ENCODE measurements at places on chromosomes 5 and 9.

GRCh38 chr9:32723789-32724325, 59.5 kb upstream of the TMEM215 start:
- DNase-seq: no peak

DNA sequence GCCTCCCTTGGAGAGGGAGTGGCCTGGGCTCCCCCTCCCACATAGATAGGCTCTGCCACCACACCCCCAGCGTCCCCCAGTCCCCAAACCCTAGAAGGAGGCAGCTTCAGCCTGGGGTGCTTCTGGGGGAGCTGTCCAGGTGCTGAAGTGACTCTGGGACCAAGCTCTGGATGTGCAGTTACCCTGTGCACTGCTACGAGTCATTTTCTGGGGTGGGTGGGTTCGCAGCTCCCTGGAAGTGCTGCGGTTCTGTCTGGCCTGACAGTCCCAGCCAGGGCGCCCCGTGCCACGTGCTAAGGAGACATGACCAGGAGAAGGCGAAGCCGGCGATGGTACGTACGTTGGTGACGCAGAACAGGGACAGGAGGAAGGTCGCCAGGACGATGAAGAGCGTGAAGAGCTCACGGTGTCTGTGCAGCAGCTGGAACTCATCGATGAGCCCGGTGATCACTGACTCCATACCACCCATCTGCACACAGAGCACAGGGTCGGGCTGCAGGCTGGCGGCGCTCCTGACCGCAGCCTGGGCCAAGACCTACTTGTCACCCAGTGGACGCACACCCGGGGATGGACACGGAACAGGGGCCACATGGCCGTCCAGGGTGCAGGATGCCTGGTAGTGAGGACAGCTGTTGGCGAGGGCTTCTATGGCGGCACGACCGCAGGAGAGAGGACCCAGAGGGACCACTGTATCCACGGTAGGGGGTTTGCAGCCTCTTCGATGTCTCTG, 35.7 kb downstream of the SLC6A3 start:
- no peak for DNase-seq

DNA sequence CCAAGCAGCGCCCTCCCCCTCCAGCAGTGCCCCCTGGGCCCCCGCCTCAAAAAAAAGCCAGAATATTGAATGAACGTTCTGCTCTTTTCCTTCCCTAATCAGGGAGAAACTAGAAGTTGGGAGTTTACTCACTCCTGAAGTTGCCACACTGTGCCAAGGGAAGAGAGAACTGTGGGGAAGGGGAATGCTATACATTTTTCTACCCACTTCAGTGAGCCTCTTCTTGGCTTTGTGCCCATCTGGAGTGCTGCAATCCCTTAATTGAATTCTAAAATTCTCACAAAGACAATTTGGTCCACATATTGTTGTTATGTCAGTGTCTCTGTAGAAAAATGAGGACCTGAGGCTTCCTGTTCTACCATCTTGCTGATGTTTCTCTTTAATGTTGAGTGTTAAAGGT, 443.7 kb downstream of the DIRAS2 start:
- no peak for DNase-seq

DNA sequence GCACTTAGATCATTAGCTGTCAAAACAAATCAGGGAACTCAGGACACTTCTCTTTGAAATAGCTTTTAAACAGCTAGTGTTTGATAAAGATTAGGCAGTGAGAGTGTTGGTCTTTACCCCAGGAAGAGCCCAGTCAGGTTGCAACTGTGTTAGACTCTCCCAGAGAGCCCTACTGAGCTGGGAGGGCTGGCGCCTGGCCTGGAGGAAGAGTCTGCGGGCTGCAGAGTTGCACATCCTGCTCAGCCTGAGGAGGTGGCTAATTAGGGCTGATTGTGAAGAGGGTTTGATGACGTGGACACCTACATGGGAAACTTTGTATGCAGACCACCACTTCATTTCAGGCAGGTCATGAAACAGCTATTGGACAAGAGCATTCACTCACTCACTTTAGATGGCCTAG, 112.0 kb downstream of the TMEM174 start:
- no peak for DNase-seq

GRCh38 chr5:67059744-67060490, 136.7 kb downstream of the CD180 start:
- no peak for DNase-seq

GRCh38 chr9:134863306-134863902, 17.2 kb upstream of the FCN2 start:
- no peak for DNase-seq

DNA sequence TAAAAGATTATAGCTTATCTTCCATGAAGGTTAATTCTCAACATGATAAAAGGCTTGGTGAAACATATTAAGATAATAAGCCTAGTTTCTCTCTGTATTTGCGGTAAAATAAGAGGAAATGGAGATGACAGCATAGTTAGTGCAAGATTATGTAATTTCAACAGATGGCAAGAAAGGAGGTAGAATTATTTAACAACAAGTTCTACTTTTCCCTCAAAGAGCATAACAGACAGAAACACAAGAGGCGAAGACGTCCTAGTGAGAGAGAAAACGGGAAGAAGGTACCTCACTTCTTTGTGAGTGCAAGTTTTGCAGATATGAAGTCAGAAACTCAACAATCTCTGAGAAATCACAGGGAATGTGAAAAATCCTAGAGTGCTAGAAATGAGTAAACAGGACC, 144.8 kb upstream of the ADCY2 start:
- DNase-seq: no peak

GRCh38 chr5:61100437-61100836, 61.8 kb downstream of the SMIM15 start:
- no peak for DNase-seq

DNA sequence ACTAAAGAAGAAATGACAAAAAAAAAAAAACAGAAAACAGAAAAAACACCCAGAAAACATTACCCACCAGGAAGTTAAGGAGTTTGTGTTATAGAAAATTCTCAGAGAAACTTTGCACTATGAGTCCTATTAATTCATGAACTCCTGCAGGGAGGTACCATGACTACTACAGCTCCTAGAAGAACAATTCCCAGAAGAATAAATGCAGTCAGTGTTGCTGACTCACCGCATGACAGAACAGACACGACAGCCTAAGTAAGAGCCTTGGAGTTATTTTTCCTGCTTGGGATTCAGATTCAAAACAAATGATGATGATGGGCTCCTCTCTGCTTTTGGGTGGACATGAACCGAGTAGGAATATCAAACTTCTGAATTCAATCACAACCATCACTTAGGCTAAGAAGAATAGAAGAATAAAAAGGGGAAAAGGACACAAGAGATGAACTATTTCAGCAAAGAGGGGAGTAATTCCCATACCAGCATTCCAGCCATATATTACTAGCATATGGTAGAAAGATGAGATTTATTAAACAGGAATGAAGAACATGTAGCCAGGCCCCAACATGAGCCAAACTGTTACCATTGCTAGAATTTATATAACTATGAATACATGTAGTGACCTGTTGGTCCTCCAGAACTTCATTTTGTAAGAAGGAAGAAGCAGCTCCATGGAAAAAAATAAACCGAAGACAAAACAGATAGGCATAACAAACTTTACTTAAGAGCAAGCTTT, 209.6 kb upstream of the PDE4D start:
- no peak for DNase-seq

GRCh38 chr5:156981481-156981880, 18.5 kb upstream of the TIMD4 start:
- no peak for DNase-seq

DNA sequence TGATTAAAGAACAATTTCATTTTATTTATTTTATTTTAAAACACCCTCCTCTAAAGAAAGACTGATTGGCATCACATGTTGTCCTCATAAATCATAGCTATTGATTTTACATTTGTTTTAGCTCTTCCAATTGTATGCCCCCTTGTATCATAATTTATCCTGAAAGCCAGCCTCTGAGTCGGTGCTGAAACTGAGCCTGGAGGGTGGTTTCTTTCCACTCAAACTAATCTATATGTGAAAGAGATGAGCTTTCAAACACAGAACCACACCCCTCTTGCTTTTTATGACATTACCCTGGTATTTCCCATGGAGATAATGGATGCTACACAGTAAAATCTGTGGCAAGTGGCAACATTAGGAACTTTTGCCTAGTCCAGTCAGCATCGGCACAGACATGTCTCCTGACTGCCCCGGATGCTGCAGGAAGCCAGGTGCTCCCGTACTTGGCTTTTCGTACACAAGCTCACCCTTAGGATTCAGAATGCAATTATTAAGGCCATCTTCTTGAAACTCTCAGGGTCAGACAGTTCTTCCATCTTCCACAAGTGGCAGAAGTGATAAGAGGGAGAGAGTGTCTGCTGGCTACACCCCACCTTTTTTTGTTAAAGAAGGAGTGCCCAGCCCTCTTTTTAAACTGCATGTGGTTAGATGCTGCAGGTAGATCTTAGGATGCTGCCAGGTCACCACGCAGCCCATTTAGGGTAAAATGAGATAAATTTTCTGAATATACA, 91.1 kb downstream of the SNCAIP start:
- DNase-seq: no peak

DNA sequence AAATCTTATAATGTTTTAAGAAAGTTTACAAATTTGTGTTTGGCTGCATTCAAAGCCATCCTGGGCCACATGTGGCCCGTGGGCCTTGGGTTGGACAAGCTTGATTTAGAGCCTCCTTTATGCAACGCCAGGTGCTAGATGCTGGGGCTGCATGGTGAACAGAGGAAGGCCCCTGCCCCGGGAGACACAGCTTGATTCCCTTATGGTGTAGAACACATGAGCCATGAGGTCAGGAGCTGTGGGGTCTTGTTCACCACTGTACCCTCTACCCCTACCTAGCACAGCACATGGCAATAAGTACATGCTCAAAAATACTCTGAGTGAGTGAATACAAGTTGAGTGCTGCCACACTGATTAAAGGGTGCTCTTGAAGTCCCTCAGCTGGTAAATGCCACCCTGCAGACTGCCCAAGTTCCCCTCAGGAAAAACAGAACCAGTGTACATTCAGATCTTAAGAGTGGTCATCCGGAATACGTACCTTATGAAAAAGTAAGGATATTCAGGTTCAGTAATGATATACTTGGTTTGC, 71.9 kb downstream of the ARRDC3 start:
- DNase-seq: no peak

GRCh38 chr9:22274477-22274876, 172.1 kb upstream of the DMRTA1 start:
- DNase-seq: no peak

GRCh38 chr9:99818500-99818899, 3.2 kb upstream of the NR4A3 start:
- DNase-seq: no peak

- no peak for DNase-seq
Observed at GRCh38 chr5:76069061-76069735, 14.0 kb upstream of the SV2C start.

DNA sequence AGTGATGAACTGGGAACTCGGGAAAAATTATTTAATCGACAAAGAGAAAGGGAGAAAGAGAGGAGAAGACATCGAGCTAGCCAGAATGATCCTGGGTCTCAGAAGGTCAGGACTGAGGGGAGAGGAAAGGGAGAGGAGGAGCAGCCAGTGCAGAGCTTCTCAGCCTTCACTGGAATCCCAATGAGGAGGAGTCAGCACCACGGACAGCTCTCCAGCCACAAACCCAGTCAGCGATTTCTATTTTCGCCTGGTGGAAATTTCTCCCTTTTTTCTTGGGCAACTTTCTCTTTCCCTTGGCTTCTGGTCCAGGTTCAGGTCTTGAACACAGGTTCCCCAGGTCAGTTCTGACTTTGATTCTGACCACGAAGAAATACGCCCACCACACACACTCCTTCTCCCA, 1.6 kb upstream of the BRINP1 start:
- no peak for DNase-seq

DNA sequence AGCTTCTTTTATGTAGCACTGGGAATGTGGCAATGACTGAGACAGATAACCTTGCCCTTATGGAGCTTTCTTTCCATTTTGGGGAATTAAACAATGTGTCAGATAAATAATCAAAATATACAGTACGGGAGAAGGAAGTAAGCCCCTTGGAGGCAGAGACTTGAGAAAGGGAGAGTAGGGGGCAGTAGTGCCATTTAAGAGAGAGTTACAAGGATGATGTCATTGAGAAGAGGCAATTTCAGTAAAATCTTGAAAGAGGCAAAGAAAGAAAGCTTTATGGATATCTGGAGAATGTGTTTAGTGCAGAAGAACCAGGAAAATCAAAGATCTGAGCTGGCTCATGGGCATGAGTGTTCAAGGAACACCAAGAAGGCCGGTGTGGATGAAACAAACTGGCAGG, 77.3 kb downstream of the KCTD16 start:
- no peak for DNase-seq

GRCh38 chr5:67199859-67200258, 3.3 kb upstream of the CD180 start:
- DNase-seq: no peak

DNA sequence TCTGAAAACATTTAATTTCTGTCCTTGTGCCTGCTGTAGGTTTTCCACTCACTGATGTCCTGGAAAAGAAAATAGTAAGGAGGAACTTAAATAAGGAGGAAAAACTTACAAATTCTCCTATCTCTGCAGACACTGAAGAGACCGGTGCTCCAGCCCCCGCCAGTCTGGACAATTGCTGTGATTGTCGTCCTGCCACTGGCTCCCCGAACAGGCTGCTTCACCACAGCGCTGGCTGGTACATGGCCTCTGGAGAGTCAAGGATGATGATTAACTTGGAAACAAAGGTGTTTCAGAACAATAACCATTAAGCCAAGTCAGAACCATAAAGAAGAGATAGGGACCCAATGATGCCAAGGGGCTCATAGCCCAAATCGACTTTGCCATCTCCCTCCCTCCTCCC, 7.3 kb downstream of the PLAC8L1 start:
- DNase-seq: no peak

DNA sequence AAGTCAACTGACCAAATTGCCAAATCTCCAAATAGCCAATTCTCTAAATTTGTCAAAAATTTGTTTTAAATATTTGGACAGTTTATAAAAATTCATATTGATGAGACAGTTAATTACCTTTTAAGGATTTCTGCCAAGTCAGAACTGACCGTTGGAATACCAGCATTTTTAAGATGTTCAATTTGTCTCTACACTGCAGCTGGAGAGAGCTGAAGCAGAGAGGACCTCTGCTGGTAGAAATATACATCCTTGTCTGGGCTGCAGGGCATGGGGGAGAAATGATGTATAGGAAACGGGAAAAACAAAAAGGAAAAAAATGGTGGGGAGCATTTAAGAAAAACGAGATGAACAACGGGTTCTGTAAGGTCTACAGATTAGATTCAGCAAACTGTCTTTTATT, 16.8 kb downstream of the NR6A1 start:
- no peak for DNase-seq

GRCh38 chr5:138149530-138149929, 10.3 kb upstream of the NME5 start:
- no peak for DNase-seq

- DNase-seq: no peak
Observed at GRCh38 chr9:137435980-137436760, 5.0 kb downstream of the ENTPD8 start.

GRCh38 chr5:71899865-71900342, 180.8 kb downstream of the CARTPT start:
- no peak for DNase-seq

- no peak for DNase-seq
Observed at GRCh38 chr5:109986726-109987125, 297.0 kb downstream of the MAN2A1 start.
